Type B pancreatic cell (in vitro differentiated cells): ENCODE measurements at places on chromosomes 7 and 10. TPM values are rescaled to one million over a fixed set of nuclear protein-coding genes. Genes with fewer than 3 reads are reported as not detected.

MPP7 gene
- total RNA-seq, result 11.8 and 27.7 TPM in 2 replicates

C10orf105 gene
- 0.31 TPM in 1 of 2 replicates, not detected in the other for total RNA-seq

DNA sequence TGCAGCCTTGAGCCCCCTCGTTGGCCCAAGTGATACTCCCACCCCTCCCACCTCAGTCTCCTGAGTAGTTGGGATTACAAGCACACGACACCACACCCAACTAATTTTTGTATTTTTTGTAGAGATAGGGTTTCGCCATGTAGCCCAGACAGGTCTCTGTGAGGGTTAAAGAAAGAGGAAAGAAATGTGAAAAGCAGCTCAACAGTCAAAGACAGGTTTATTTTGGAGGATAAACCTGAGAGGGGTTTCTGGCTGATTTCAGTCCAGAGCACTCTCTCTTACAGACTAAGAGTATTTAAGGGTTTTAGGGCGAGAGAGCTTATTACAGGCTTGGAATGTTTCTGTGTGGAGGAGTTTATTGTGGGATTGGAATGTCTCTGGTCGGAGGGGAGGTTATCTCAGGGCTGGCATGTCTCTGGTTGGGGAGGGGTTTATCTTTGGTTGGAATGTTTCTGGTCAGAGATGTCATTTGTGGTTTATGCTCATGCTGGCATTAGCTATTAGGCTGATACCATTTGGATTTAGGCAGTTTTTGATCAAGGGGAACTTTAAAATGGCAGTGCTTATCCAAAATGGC lies 26.1 kb upstream of the SNX10 start:
- no peak for DNase-seq

CALN1 gene
- 1.6 and 1.9 TPM in 2 replicates for total RNA-seq

LRRC18 gene
- not detected in 2 replicates for total RNA-seq

DNA sequence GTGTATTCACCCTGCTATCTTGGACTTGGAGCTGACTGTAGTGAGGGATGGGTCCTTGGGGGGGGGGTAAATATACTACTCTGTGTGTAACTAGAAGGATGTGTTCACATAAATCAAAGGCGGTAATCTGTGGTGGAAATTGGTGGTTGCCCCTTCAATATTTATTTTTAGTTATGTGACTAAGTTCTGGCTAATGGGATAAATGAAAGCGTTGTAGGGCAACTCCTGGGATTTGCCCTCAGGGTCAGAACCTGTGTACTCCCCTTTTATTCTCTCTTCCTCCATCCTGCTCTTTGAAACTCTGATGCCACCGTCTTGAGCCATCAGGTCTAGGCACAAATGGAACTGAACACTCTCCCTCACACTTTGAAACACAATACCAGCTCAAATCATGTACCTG lies 24.3 kb upstream of the ST7 start:
- DNase-seq, result no peak

DNA sequence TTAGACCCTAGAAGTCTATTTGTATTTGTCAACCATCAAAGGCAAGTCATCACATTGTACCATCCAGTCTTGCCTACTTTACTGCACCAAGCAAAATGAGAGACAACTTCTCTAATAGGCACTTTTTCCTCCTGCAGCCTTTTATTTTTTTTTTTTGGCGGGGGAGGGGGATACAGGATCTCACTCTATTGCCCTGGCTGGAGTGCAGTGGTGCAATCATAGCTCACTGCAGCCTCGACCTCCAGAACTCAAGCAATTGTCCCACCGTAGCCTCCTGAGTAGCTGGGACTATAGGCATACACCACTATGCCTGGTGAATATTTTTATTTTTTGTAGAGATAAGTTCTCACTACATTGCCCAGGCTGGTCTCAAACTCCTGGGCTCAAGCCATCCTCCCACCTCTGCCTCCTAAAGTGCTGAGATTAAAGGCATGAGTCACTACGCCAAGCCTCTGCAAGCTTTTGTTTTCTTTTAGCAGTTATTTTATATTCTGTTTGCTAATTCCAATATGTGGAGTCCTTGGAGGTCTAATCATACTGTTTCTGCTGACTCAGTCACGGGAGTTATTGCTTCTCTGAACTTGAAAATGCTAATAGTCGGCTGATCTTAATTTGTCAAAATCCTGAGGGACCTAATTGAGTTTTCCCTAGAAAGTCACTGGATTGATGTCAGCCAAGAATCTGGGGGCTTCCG lies 14.2 kb downstream of the KPNA7 start:
- no peak for DNase-seq

DNA sequence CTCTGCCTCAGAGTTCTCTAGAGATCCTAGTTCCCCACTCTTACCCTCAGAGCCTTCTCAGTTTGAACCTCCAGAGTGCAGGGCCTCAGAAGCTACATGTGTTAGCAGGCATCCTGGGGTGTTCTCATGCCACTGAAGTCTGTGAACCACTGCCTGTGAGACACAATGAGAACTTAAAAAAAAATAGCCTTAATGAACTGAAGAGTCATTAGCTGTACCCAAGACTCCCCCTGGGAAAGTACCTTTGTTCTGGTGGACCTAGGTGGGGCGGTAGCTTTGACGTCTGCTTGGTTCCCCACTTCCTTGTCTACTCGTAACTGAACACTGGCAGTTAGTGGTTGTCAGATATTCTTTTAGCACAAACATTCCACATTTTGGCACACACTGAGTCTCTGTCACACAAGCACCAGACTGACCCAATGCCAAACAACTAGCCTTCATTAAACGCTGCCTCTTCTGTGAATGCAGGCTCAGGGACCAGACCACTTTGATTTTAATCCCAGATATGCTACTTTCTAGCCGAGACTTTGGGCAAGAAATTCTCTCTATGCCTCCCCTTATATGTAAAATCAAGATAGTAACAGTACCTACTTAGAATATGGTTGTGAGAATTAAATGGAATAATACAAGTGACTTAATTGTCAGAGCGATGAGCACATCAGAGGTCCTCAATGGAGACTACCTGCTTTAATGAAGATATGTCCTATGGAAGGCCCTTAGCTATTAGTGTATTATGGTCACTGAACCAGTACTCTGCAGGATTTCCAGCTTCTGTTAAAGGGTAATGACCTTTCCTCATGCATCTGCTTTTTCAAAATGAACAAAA lies 75.3 kb upstream of the CC2D2B start:
- no peak for DNase-seq

GRCh38 chr10:34109952-34110702 lies 705.0 kb downstream of the PARD3 start:
- no peak for DNase-seq

DNA sequence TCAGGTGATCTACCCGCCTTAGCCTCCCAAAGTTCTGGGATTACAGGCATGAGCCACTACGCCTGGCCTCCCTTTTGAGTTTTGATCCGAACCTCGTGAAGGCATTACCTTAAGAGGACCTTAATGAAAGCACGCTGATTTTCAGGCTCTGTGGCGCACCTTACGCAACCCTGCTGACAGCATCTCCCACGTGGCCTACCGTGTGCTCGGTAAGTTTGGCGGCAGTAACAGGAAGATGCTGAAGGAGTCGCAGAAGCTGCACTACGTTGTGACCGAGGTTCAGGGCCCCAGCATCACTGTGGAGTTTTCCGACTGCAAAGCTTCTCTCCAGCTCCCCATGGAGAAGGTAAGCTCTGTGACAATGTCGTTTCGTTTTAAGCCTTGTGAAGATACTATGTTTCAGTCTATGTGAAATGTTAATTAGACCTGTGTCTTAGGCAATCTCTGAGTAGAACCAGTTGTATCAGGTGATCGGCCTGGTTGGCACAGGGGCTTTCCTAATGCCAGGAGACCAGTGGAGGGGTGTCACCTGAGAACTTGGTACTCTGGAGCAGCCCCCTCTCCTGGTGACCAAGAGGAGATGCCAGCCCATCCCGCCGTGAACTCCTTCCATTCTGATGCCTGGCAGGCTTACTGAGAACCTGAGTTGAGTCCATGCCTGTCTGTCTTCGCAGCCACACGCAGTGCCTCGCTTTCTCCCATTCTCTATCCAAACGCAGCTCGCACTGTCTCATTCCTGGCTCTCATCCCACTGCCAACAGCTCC lies 43.5 kb downstream of the TRRAP start:
- DNase-seq, result no peak

- no peak for DNase-seq
Measured at GRCh38 chr7:144137501-144137900, 14.5 kb downstream of the OR2A14 start.

FZD8 gene
- 3.7 and 7.5 TPM in 2 replicates for total RNA-seq

CHCHD2 gene
- 61.8 and 251 TPM in 2 replicates for total RNA-seq
